ENCODE measurements at places on chromosomes 5 and 9.

DNA sequence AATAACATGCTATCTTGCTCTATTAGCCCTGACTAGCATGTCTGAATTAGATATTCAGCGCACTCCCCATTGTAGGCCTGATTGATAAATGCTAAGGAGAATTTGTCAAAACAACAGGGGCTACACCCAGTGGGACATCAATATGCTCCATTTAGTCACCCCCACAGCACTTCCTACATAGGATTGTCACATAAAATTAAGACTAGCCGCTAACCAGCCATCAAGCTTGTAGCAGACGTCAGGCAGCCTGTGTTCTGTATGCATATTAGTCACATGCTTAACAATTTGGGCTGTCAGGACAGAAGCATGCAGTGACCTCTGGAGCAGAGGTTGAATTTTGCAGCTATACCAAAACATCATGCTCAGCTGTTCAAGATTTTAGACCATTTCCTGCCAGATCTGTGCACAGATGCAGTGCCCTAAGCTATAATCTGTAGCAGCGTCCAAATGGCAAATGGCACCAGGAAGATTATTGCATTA is 197.4 kb upstream of the ISL1 start:
- DNase-seq: no peak

DNA sequence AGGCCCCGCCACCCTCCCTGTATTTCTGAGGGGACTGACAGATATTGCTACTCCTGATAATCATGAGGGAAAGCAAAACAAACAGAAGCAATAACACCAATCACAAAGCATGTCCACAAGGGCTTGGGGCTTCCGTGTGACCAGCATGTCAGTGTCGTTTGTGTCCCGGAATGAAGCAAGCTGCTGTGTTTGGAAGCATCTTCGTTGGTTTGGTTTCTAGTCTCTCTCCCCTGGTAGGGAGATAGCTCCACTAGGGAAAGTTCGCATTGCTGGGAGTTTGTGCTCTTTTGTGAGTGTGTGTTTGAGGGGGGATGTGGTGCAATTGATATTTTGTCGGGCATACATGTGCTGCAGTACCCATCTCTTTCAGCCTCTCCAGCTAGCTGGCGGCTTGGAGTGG is 1.4 kb downstream of the GRIA1 start:
- no peak for DNase-seq

DNA sequence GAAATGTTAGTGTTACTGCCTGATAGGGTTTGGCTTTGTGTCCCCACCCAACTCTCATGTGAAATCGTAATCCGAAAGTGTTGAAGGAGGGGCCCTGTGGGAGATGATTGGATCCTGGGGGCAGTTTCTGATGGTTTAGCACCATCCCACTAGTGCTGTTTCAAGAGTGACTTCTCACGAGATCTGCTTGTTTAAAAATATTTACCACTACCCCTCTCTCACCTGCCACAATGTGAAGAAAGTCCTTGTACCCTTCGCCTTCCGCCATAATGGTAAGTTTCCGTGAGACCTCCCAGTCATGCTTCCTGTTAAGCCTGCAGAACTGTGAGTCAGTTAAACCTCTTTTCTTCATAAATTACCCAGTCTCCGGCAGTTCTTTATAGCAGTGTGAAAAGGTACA is 2.6 kb upstream of the RFX3 start:
- DNase-seq: peak; percentile 55

DNA sequence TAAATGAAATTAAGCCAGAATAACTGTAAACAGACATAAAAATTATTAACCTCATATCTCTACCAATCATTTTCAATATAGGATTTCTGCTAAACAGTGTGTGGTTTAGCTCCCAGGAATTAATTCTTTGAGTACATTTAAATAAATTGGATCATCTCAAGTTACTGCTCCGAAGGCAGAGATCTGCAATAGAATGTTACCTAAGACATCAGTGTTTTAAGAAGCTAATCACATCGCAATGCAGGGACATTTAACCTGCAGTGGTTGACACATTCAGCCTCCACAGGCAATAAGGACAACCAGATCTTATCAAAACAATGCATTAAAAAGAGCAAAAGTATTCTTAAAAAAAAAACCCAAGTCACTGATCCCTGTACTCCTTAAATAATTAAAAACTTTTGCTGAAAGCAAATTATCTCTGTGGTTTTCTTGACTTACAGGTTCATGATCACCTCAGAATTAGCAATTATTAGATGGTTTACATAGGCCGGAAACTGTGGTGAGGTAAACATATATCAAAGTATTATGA is 45.7 kb downstream of the PRDM6 start:
- no peak for DNase-seq

DNA sequence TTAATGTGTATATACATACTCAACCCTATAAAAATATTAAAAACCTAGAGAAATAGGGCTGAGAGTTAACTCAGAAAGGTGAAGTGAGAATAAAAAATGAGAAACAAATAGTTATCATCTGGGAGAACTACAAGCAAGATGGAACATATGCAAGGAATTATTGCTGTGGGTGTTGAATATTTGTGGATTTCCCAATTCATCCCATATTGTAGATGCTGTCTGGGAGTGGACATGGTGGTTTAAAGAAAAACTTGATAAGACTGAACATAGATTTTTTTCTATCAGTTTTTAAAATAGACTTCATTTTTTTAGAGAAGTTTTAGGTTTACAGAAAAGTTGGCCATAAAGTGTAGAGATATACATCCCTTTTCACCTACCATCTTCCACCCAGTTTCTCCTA is 263.5 kb downstream of the SPATA31D1 start:
- no peak for DNase-seq

DNA sequence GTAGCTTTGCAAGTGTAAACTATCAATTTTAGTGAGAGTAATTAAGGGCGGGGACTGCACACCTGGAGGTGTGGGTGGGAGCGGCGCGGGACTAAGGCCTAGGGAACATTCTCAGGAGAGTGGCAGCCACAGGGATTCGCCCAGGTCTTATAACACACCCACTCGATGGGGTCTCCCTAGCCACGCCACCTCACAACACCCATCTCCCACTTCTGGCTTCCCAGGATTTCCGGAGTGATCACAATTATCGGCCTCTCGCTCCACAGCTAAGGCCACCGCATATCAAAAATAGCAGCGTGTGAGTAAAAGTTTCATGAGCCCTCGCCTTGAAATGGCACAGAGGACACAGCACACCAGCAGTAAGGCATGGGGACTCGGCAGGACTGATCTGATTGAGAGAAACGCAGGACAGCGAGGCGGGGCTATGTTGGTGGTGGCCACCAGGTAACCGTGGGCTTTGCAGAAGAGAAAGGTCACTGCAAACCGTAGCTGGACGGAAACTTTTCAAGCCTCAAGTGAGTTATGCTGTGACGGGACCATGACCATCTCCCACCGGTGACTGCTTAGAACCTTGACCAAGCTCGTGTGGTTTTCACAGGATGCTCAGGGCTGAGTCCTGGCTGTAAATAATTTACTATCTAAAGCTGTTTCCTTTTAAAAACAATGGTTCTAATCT is 1.1 kb upstream of the LPAR1 start:
- no peak for DNase-seq

GRCh38 chr5:17694914-17695313 is 60.7 kb downstream of the TAF11L14 start:
- no peak for DNase-seq

DNA sequence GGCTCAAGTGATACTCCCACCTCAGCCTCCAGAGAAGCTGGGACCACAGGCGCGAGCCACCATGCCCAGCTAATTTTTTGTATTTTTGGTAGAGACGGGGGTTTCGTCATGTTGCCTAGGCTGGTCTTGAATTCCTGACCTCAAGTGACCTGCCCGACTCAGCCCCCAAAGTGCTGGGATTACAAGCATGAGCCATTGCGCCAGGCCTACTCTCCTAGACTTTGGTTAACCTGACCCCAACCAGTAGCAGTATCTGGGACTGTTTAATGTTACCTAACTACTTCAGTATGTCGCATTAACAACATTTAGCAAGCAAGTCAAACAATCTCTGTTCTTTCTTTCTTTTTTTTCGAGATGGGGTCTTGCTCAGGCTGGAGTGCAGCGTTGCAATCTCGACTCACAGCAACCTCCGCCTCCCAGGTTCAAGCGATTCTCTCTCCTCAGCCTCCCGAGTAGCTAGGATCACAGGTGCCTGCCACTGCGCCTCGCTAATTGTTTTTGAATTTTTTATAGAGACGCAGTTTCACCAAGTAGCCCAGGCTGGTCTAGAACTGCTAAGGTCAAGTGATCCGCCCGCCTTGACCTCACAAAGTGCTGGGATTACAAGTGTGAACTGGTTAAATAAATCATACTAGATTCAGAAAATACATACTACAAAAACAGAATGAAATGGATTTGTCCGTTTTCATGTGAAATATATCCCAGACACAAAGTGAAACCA is 2.0 kb downstream of the AK3 start:
- DNase-seq: no peak

DNA sequence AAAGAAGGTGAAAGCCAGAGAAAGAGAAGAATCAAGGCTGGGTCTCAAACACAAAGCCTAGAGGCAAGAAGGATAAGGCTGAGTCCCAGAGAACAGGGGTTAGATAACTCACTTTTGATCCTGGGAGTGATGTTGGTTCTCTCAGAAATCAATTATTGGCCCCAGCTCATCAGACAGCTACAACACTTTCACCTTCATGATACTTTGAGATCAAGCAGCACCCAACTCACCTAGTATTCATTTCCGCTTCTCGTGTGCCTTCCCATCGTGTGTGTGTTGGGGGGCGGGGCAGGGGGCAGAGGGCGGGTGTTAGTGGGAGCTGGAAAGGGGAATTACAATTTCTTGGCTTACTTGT is 92.2 kb upstream of the RAD23B start:
- DNase-seq: no peak

- no peak for DNase-seq
Measured at GRCh38 chr5:83967417-83967816, 246.8 kb upstream of the HAPLN1 start.

GRCh38 chr5:127163750-127164149 is 90.4 kb upstream of the C5orf63 start:
- DNase-seq: no peak

GRCh38 chr9:105854026-105854782 is 159.9 kb downstream of the TMEM38B start:
- DNase-seq: no peak

DNA sequence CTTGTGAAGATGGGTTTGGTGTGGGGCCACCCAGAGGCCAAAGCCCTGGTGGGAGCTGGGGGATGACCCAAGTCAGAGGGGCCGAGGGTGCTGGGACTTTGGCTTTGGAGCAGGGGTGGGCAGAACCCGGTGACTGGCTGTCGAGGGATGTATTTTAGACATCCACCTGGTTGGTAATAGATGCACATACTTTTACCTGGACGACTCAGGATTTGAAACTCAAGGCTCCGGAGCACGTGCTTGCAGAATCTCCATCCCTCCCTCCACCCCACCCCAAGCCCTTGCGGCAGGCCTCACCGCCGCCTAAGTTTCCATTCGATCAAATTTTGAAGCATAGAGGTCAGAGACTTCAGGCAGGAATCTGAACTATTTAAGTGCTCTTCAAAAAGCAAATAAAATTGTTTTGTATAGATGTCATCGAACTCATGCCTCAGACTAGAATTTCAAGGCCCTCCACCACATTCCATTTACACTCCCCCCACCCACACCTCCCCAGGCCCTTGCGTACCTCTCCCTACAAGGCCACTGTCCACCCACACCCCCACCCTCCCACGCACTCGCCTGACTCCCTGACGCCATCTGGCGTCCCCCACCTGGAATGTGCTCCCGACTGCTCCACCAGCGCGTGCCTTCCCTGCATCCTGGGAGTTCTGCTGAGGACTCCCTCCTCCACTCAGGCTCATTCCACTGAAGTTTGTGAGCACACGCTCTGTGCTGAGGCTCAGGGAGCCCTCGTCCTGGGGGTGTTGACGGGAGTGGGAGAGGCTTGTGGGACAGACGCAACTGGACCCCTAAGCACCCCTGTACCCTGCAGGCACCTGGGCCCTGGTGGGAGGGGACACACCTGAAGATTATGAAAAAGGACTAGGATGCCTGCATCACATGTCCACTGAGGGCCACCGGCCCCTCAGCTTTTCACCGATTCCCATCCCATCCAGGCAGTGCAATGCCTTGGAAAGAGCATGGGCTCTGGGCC is 56.4 kb upstream of the RPL26L1 start:
- DNase-seq: no peak

DNA sequence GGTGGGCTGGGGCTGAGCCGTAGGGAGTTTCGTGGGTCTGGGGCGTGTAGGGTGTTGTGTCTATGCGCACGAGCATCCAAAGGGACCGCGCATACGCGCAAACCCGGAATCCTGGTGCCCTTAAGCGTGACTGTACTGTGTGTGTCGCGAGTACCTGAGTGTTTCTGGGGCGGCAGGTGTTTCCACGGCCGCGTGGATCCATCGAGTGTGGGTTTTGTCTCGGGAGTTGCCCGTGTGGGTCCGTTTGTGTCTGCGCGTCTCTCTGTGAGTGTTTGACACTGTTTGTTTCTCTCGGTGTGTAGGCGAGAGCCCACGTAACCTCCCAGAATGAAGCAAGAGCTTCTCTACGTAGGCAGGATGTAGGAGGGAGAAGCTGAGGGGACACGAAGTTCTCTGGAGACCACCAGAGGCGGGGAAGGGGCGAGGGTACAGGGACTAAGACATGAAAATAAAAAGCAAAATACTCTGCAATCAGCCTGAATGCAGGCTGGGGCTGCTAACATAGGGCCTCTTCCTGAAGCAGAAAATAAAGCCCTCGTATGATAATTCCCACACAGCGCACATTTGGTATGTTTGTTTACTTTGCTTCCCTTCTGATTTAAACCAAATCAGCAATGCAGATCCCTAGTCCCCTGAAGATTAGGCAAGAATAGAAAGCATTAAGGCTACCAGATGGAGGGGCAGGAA is 588 bp upstream of the BRINP1 start:
- DNase-seq: no peak

- no peak for DNase-seq
Measured at GRCh38 chr5:143442385-143442784, 38.9 kb upstream of the NR3C1 start.

DNA sequence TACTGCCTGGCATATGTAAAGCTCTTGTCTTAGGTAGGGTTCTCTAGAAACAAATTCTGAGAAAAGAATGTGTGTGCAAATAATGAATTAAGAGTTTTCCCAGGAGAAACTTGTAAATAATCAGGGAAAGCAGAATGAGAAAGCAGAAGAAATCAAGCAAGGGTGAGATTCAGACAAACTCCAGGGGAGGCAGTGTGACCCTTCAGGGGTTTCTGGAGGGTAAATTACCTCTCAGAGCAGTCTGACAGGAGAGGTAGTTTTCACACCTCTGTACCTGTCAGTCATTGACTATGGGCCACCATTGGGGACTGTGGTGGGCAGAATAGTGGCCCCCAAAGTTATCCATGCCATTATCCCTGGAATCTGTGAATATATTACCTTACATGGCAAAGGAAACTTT is 124.6 kb downstream of the KCTD16 start:
- DNase-seq: no peak

DNA sequence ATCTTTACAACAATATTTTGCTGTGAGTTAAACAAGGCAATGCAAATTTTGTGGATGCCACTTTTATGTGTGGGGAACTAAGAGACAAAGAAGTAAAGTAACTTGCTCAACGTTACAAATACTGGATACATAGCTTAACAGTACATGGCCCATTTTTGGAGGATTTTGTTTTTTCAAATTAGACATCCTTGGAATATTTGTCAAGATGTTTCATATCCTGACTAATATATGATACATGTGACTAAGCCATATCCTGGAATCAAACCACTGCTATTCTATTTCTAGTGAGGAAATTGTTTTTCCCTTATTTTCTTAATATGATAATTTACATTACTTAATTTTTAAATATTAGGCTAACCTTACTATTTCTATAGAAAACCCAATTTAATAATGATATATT is 529.8 kb downstream of the DMRTA1 start:
- DNase-seq: no peak

Data from NCI-H1105 (cell line).